ENCODE measurements at places on chromosomes 12 and 14.

DNA sequence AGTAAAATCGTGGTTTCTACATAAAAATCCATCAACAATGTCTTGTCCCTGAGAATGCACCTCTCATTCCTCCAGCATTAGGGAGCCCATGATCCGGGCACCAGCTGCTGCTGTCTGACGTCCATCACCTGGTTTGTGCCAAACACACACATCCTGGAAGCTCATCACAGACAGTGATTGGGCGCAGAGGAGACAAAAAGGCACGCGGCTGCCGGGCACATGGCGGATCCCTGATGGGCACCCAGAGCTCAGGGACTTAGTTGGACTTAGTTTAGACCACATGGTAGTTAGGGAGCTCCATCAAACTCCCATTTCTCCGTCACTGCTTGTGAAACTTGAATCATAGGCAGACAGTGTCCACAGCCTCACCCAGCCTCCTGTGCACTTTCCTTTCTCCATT is 1059.3 kb downstream of the TMEM121 start:
- no peak for DNase-seq

GRCh38 chr12:124032265-124032886 is 59.4 kb downstream of the ZNF664 start:
- peak; percentile 67 for DNase-seq

DNA sequence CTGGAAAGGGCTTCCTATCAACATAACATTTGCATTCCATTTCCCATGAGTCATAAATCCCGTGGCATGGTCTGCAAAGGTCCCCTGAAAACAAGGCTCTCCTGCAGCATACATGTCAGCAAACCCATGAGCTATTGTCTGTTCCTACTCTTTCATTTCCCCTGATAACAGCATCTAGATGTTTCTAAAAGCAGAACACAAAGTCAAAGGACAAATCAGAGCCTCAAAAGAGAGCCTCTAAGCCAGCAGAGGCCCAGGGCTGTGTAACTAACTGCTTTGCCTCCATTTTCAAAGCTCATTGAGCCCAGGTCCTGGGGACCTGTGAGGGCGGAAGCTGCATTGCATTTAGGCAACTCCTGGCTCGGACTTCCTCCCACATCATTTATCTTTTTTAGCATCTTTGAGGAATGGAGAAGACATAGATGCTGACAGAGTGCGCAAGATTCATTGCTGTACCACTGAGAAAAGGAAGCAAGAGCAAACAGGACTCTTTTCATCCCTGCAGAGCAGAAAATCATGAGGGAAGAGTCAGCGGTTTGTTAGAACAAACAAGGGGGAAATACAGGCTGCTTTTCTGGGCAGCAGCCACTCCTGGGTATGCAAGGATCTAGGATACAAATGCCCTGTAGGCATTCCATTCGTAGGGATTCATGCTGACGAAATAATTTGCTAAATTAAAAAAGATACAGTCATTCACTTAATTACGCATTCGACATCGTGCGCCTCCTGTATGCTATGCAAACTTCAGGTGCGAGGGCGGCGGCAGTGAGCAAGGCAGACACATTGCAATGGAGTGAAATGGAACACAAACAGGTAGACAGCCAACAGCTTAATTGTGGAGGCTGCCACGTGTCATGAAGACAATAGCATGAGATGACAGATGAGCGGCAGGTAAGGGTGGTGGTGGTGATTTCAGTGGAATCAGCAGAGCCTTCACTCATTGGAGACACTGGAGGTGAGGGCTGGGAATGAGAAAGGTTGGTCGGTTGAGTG is 131.0 kb downstream of the TMEM132D start:
- no peak for DNase-seq

DNA sequence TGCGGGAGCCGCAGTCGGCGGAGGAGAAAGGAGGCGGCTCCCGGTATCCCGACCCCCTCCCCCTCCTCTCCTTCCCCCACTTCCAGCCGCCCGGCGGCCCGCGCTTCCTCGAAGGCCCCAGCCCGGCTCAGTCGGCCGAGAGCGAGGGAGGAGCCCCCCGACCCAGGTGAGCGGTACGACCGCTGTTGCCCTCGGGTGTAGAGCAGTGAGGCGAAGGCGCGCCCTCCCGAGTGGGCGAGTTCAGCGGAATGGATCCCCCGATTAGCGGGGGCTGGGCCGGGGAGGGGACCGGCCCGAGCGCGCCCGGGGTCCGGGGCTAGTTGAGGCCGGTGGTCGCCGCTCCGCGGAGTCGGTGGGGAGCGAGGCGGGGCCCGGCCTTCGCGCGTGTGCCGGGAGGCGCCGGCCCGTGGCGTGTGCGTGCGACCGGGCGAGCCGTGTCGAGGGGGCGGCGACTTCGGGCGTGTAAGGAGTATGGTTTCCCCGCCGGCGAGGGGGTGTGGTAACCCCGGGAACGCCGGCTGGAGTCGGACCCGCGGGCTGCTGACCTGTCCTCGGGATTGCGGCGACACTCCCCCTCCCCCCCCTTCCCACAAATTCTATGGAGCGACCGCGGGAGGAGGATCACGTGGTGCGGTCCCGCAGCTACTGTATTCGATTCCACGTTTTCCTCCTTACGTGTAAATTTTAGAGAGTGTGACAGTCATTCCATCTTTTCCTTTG is 501 bp downstream of the RIMKLB start:
- DNase-seq: peak; percentile 54

DNA sequence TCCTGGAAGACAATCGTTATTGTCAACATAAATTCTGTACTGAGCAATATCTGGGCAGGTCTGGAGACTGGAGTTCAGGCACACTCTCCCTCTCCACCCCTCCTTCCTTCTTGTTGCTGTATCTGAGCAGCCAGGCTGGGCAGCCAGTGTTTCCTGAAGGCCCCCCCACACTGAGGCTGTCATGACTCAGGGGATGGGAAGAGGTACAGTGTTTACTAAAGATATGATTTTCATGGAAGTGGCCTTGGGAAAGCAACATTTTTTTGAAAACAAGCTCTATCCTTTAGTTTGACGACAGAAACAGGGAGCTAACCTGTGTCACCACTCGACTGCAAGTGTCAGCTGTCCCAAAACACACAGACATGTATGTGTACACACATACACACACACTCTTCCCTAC is 1485.4 kb upstream of the TMEM132C start:
- DNase-seq: no peak

DNA sequence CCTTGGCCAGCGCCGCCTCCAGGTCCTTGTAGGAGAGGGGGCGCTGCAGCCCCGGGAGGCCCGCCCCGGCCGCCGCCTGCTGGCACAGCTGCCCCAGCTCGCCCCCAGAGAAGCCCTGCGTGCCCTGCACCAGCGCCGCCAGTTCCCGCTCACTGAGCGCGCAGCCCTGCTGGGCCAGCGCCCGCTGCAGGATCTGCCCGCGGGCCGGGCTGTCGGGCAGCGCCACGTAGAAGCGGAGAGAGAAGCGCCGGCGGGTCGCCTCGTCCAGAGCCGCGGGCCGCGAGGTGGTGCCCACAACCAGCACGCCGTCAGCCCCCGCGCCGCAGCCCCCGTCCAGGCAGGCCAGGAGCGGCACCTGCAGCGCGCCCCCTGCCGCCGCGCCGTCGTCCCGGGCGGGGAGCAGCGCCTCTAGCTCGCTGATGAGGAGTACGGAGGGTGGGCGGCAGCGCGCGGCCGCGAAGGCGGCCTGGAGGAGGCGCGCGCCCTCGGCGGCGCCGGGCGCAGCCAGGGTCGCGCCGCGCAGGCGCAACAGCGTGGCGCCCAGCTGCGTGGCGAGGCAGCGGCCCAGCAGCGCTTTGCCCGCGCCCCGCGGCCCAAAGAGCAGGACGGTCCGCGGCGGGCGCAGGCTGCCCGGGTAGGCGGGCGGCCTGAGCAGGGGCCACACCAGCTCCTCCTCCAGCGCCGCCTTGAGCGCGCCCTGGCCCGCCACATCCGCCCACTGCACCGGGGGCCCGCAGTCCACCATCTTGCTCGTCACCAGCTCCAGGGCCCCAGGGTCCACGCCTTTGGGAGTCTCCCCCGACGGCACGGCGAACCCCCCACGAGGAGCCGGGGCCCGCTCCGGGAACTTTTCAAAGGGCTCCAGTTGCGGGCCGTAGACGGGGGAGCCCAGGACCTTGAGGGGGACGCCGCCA is 27.7 kb downstream of the FIGNL2 start:
- peak; percentile 74 for DNase-seq

DNA sequence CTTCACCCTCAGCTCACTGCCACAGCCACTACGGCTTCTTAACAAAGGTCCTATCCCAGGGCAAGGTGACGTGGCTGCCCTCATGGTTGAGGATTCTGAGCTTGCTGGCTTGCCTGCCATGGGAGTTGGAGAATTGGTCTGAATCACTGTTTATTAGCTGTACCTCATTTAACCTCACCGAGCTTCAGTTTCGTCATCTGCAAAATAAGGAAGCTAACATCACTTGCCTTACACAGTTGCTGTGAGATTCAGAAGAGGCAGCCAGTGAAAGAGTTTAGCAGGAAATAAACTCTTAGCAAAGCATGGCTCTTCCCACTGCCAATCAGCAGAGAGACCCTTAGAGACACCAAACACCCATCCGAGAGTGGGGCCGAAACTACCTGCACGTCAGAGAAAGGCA is 90.1 kb upstream of the KCNA1 start:
- no peak for DNase-seq

DNA sequence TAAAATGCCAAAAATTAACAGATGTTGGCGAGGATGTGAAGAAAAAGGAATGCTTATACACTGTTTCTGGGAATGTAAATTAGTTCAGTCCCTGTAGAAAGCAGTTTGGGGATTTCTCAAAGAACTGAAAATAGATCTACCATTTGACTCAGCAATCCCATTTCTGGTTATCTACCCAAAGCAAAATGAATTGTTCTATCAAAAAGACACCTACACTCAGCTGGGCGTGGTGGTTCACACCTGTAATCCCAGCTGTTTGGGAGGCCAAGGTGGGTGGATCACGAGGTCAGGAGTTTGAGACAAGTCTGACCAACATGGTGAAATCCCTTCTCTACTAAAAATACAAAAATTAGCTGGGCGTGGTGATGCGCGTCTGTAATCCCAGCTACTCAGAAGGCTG is 279.3 kb upstream of the PDE3A start:
- DNase-seq: no peak

DNA sequence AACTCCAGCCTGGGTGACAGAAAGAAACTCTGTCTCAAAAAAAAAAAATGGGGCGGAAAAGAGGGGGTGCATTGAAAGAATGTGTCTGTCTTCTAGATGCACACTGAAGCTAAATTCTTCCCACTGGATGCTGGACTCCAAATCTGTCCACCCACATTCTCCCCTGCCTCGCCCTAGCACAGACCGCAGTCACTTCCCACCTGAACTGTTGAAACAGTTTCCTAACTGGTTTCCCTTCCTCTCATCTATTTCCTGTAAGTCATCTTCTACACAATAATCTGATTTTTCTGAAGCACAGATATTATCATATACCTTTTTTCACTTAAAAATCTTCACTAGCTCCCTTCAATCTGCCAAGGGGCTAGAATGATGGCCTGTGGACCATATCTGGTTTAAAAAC is 1.5 kb upstream of the HCAR1 start:
- no peak for DNase-seq

- no peak for DNase-seq
Measured at GRCh38 chr14:97070259-97070658, 273.1 kb downstream of the VRK1 start.

DNA sequence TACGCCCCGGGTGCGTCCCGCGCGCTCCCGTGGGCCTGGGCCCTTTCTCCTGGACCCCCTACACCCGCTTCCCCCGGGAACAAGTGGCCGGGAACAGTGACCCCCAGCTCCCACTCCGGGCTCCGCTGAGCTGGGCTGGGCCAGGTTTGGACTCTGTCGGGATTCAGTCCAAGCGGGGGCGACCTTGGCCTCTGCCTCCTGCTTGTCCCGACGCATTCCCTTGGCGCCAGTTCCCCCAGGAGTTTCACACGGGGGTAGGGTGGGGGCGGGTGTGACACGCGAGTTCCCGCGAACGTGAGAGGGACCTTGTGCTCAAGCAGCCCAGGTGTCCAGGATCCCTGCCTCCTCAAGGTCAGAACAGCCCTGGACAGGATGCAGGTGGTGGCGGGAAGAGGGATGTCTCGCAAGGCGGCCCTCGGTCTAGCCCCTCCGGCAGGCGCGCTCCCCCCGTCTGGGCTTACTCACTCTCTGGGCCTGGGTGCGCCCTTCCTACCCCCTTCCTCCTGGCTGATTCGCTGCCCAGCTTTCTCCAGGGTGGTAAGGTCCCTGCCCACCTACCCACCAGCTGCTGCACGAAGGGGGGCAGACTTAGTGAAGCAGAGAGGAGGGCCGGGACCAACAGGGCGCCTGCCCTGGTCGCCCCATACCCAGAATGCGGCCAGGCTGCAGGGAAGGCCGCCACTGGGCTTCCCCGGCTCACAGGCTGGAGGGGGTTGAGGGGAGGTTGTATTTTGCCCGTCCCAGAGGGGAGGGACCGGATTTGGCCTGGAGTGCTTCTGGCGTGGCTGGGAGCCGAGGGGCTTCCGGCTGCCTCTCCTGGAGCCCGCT is 862 bp downstream of the CRIP2 start:
- no peak for DNase-seq

DNA sequence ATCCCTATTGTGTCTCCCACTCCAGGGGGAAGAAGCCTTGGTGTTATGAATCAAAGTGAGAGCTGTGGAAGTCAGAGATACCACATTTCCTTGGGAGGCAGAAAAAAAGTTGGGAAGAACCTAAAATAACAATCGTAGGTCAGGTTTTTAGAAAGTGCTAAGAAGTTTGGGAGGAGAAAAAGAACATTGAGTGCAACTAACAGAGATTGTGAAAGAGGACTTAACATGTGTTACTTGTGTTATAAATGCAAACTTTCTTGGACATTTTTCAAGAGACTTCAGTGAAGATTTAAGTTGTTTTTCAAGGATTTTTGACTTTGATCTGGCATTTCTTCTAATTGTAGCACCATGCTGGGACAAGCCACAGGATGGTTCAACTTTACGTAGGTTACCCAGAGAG is 7.8 kb upstream of the ERP27 start:
- no peak for DNase-seq

- no peak for DNase-seq
Measured at GRCh38 chr12:1559676-1560091, 34.7 kb downstream of the FBXL14 start.

DNA sequence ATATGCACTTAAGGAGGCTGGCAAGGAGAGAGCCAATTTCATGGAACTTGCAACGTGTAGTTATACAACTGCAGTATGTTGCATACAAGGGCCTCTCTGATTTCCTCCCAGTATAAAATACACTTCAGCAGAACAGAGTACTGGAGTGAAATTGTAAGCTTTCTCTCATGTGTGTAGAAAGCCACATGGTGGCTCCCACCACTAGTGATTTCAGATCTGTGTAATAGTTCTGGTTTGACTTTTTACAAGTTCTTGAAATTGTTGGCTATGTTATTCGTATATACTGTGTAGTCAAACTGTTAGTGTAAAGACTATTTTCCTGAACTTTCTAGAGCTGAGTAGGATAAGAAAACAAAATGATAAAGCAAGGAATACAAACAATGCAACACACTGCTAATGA is 16.4 kb upstream of the LMO3 start:
- DNase-seq: no peak

DNA sequence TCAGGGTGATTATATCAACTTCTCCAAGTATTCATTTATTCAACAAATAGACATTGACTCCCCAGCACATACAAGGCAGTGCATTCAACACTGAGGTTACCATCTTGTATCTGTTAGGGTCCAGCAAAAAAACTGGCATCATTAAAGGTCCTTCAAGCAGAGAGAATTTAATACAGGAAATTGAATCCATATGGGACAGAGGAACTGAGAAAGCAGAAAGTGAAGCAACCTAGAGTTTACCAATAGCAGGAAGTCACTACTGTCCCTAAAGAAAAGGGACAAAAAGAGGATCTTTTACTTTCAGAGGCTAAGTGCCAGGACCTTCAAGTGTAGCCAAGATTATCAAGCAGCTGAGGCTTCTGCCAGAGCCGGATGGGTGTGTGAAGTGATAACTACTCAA is 237.8 kb upstream of the TBX3 start:
- DNase-seq: no peak

- DNase-seq: no peak
Measured at GRCh38 chr12:32548691-32549281, 130.3 kb upstream of the DNM1L start.

GRCh38 chr14:60508363-60508706 is 611 bp upstream of the SIX6 start:
- DNase-seq: no peak
